ENCODE measurements at places on chromosomes 3 and 15.

DNA sequence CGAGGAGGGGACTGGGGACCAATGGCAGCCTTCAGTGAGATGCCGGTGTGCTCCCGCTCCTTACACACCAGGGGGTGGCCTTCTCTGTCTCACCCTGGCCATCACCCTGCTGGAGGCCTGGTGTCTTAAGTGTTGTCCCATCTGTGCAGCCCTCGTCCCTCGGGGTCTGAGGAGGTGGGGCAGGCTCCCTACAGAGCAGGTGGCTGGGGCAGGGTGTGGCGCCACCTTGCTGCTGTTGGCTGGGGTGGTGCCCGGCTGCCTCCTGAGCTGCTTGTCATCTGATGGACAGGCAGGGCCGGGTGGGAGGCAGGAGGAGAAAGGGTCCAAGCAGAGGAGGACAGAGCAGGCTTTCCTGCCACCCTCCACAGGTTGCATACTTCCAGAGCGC, 25.9 kb downstream of the PTPN23 start:
- no peak for DNase-seq

DNA sequence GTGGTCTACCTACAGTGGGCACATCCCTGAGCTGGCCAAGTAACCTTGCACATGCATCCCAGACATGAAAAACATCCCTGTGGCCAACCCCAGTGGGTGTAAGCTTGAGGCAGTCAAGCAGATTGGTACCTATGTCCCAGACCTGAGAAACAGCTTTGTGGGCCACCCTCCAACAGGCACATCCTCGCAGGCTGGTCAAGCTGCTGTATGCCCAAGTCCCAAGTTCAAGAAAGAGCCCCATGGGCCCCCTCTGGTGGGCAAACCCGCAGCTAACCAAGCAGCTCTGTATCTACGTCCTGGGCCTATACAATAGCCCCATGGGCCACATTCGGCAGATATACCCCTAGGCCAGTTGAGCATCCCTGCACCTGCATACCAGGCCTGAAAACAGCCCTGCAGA, 186.3 kb upstream of the GPR149 start:
- DNase-seq = no peak

DNA sequence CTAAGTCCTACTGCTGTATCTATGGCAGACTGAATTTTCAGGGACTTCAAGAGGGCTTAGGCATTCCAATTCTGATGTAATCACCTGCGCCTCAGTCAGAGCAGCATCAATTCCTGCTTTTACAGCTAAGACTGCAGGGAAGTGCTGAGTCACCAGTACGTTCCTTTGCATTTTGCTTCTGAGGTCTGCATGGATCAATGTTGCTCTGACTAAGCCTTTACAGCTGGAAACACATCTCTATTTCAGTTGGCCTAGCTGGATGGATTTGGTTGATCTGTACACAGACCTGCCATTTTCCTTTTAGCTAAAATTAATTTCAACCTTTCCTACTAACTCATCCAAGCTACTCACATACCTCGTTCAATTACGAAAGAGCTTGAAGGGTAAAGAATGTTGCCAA, 51.3 kb downstream of the ETV5 start:
- no peak for DNase-seq

DNA sequence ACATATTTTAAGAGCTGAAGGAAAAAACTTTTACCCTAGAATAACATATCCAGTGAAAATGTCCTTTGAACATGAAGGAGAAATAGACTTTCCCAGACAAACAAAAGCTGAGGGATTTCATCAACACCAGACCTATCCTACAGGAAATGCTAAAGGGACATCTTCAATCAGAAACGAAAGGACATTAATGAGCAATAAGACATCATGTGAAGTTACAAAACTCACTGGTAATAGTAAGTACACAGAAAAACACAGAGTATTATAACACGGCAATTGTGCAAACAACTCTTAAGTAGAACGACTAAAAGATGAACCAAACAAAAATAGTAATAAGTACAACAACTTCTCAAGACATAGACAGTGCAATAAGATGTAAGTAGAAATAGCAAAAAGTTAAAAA, 3.5 kb upstream of the ZSCAN2 start:
- DNase-seq = no peak

DNA sequence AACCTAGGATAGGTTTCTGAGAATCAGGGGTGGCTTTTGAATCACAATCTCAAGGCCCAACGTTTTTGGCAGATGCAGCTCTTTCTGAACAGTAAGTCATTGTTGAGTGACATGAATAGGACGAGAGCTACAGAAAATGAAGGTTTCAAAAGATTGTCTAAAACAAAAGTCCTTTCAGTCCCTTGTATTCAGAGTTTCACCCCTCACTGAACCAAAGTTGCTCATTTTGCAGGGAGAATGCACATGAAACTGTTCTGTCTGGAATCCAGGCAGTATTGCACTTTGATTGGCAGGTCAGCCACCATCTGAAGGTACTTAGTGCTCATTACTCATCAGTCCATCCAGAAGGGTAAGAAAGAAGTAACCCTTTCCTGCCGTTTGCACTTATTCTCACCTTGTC, 24.1 kb upstream of the RASGRP1 start:
- DNase-seq = no peak

DNA sequence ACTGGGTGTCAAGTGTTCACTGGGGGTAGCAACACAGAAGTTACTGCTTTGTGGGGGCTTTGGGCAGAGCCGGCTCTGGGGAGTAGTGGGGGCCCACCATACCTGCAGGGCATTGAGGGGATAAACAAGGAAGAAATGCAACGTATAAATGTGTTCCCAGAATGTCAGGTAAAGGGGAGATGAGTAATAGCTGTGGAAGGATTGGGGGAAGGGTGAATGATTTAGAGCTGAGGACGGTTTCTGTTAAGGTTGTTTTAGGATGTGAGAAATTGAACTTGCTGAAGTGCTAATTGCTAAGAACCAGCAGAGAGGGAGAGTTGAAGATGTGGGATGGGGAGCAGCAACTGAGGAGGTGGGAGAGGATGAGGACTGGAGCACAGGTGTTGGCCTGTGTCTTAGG, 10.7 kb downstream of the SCG5 start:
- no peak for DNase-seq

DNA sequence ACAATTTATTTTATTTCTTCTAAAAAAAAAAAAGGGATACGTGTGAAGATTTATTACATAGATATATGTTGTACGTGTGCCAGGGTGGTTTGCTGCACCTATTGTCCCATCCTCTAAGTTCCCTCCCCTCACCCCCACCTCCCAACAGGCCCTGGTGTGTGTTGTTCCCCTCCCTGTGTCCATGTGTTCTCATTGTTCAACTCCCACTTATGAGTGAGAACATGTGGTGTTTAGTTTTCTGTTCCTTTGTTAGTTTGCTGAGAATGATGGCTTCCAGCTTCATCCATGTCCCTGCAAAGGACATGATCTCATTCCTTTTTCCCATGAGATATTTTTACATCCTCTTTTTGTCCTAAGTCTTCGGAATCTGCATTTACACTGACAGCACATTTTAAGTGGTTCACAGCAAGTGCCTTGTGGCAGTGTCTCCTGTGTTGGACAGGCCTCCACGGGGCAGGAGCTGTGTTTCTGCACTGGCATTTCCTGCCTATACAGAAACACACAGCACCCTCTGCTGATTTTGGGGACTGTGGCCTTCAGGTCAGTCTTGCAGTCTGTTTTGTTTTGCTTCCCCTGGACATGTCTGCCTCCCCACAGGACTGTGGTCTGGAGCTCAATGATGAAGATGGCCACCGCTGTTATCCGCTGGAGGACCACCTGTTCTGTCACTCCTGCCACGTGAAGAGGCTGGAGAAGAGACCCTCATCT, 12.7 kb upstream of the SACM1L start:
- DNase-seq = no peak

DNA sequence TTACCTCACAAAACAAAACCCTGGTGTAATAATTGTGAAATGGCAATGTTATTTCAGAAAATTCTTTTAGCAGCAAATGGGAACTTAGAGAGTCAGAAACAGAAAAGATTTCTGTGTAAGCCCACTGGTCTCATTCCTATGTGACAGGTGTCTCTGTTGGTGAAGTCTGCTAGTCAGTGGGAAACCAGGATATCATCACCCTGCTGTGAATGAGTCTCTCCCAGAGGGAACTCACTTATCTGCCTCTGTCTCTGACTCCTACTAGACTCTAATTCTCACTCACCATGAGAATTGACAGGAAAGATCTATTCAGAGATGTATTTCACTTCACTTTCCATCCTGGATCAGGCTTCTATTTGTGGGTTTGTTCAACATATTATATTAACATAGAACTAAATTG, 266.0 kb downstream of the EPHA3 start:
- DNase-seq = no peak

Measured in stimulated activated CD8-positive, alpha-beta memory T cell treated with anti-CD3 and anti-CD28 coated beads, Interleukin-4, amount 100 ng/mL, for 48 hours (primary cell).